ENCODE measurements at places on chromosomes 1 and 21. TPM values are rescaled to one million over a fixed set of nuclear protein-coding genes. Genes with fewer than 3 reads are reported as not detected.

Gene PTPRF
- total RNA-seq, result 0.47 TPM

DNA sequence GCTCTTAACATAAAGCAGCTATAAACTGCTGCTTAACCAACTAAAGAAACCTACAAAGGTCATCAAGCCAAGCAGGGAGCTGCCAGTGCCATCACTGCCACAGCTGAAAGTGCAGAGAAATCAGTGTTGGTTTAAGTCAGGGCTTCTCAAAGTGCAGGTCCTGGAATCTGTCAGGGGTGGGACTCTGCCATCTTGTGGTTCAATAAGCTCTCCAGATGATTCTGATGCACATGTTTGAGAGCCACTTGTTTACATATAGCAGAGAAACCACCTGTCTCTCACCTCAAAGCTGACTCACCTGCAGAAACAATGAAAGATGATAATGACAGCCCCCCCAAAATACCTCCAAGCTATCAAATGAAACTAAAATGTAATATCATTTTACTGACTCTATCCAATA is 49.3 kb downstream of the SH3GLB1 start:
- DNase-seq, result no peak
- H3K27ac ChIP-seq, result no peak overlapping the region
- H3K4me1 ChIP-seq, result no peaks in the 10 kb centered on the region
- no peaks in the 10 kb centered on the region for H3K36me3 ChIP-seq

DNA sequence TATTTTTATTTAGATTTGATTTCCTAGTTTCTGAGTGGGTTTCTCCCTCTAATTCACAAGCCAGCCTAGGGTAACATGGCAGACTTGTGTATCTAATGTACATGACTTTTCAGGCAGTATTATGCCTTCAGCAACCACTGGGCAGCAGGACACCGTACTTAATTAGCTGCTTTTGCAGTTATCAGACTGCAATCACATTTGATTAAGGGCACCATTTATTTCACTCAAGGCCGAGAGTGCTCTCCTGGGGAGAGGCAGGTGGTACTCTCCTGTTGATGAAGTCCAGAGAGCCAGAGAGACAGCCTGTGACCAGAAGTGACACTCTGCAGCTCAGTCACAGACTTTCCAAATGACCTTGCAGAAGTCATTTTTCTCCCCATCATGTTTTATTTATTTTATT is 18.7 kb downstream of the CYYR1 start:
- no peak for DNase-seq
- H3K27ac ChIP-seq, result no peak overlapping the region
- no peaks in the 10 kb centered on the region for H3K36me3 ChIP-seq

Gene POU3F1
- 0.44 TPM for total RNA-seq

Gene PGLYRP3
- not detected for total RNA-seq

All from CD8-positive, alpha-beta memory T cell (primary cell).